ENCODE measurements at places on chromosomes 6 and 20.

DNA sequence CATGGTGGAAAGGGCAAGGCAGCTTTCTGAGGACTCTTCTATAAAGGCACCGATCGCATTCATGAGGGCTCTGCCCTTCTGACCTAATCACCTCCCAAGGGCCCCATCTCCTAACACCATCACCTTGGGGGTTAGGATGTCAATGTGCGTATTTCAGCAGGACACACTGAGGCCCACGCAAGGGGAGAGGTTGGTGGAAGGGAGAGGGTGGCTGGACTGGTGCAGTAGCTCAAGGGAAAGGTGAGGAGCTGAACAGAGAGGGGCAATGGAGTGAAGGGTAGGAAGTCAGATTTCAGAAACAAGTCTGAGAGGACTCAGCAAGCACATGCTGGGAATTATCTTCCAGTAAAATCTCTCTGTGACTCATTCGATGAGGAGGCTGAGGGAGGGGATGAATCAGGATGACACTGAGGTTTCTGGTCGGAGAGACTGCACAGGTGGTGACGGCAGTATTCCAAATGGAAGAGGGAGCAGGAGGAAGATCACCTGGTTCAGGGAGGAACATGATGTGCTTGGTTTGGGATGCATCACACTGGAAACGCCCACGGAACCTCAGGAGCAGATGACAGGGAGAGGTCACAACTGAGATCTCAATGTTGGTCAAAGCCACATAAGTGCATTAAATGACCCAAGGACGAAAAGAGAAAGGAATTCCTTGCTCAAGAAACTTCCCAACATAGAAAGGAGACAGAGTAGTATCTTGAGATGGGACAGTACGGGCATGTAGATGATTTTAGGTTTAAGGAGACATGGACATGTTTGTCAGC, 67.1 kb downstream of the TFAP2A start:
- no peak for DNase-seq

DNA sequence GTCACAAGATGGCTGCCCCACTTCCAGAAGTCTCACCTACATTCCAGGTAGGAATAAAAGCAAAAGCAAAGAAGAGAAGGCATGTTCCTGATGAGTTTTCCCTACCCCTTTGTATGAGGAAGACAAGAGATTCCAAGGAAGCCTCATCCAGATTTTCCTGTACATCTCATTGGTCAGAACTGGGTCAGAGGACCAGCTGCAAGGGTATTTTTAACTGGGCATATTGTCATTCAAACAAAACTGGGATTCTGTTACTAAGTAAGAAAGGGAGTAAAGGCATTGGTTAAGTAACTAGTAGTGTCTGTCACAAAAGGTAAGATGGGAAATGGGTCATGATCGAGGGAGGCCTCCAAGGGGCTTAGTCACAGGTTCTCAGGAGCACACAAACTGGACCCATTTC, 28.2 kb upstream of the RIMS4 start:
- no peak for DNase-seq

DNA sequence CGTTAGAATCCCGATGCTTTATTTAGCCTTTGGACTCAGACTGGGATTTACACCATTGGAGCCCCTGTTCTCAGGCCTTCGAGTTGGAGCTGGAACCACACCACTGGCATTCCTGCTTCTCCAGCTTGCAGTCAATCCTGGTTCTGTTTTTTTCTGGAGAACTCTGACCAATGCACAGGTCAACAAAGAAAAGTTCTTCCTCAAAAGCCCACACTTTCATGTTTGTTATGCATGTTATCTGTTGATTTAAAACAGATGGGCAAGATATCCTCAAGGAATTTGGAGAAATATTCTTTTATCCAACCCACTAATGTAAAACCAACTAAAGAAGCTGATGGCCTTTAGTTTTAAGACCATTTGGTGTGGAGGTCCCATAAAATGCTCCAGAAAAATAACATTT, 205.7 kb downstream of the ANKRD60 start:
- no peak for DNase-seq

DNA sequence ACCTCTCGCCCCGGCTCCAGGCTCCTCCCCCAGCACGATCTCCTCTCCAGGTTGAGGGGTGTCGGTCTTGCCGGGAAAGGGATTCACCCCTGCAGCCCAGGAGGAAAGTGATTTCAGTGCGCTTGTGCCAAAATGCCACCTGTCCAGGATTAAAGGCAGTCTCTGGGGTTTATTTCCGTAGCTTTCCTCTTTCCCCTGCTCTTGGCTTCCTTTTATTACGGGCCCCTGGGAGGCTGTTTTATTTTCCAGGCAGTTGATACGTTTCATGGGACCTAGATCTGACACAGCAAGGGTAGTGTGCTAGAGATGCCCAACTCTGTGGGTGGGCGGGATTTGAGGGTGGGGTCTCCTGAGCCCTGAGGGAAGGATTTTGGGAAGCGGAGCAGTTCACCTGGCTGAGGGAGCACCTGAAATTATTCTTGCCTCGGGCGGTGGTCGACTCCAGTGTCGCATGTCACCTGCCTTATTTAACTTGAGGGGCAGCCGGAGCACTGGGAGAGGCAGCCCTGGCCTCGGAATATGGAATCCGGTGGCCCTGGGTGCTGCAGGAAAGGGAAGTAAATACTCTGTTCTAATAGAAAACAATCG, 9.5 kb upstream of the NKX2-2 start:
- DNase-seq: no peak

GRCh38 chr6:36277946-36278470, 8.1 kb downstream of the PNPLA1 start:
- no peak for DNase-seq

GRCh38 chr6:89787660-89788328, 31.8 kb downstream of the MDN1 start:
- no peak for DNase-seq

- no peak for DNase-seq
Observed at GRCh38 chr6:136677822-136678221, 114.5 kb downstream of the MAP3K5 start.

GRCh38 chr6:44004625-44005506, 122.4 kb downstream of the MRPL14 start:
- DNase-seq: no peak

GRCh38 chr6:102619585-102619984, 1226.1 kb downstream of the GRIK2 start:
- no peak for DNase-seq

DNA sequence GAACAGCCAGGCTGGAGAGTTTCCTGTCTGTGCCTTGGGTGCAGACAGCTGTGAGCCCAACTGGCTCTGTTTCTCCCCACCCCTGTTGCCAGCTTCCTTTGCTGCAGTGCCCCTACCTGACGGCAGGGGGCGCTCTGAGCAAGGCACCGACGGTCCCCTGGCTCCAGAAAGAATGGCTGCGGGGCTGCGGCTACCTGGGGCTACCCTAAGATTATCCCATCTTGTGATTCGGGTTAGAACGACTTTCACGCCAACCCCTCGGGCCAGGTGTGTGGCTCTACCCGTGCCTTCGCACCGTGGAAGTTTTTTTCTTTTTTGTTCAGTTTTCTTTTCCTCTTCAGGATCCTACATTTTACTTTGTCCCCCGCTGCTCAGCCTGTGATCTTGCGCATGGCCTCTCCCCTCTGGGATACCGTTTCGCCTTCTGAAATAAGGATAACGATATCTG, 33.4 kb upstream of the AAR2 start:
- DNase-seq: peak; percentile 81

DNA sequence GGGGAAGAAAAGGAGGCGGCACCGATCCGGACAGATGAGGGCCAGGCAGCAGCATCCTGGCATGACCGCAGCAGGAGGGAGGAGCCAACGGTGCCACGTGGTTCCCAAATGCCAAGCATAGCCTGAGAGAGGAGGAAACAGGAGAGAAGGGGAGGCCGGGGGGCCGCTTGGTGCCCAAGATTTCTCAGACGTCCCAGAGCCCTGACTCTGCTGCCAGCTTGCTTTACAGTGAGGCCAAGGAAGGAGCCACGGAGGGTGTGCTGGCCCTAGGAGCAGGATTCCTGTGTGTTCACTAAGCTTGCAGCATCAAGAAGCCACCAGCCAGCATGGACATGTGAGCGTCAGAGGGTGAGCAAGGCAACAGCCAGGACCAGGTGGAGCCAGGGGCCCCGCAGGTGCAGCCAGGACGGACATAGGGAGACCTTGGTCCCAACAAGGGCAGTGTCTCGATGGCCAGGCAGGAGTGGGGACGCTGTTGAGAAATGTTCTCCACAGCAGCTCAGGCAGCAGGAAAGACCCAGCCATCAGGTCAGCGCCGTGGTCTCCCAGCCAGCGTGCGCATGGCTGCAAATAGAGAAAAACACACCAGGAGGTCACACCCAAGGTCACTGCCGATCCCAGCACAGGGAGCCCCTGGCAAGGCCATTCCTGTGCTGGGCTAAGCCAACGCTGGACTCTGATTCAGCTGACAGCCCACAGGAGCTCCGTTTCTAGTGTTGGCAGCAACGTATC, 143.7 kb downstream of the DLL1 start:
- no peak for DNase-seq

DNA sequence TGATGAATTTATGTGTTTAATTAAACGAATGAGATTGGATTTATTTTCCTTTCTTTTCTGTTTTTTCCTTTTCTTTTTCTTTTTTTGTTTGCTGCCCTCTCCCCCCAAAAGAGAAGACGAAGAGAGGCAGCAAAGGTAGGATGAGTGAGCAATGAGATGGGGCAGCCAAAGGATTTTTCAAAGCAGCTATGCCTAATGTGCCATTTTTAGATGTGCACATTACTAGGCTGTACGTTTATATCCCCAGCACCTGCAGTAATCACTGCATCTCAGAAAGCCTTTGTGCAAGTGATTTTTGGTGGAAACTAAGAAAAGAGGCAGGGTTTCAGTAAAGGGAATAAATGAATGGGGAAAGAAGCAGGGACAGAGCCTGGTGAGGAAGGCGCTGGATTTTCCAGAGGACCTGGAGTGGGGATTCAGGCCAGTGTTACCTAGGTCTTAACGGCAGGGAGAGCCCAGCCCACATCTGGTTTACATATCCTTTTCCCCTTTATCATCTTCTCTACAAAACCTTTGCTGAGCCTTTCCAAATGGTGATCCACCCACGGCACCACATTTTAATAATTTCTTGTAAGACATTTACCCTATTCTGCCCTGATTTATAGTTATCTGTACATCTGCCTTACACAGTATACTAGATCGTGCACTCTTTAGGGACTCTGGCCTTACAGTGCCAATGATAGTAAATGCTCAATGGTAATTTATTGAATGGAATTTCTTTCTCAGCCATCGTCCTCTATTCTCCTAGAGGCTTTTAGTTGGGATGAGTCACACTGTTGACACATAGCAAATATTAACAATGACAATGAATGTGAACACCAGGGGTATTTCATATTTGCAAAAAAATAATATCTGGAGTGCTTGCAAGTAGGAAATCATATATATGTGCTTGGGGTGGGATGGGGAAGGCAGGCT, 38.3 kb upstream of the ATXN1 start:
- no peak for DNase-seq

GRCh38 chr6:30570740-30571074, 535 bp upstream of the ABCF1 start:
- no peak for DNase-seq

All from GM12891 (cell line).